ENCODE measurements at places on chromosomes 5 and 9. TPM values are rescaled to one million over a fixed set of nuclear protein-coding genes. Genes with fewer than 3 reads are reported as not detected.

DNA sequence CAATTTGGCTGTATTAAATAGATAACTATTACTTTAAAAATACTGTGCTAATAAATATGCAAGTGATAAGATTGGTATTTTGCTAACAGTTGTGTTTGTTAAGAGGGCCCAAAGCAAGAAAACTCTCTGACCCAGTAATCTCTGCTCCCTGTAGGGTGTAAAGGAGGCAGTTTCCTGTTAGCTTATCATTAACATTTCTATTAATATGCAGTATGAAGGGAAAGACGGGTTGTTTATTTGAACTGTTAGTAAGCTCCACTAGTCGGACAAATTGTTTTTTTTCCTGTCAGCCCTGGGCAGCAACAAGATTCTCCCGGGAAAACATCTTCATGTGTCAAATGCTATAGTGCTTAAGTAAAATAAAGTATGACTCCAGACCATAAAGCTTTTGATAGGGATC lies 35.6 kb downstream of the ERP44 start:
- DNase-seq, result no peak

- DNase-seq, result no peak
These were observed 181.6 kb upstream of the FST start for GRCh38 chr5:53298841-53299240.

The ANKRD18A gene
- total RNA-seq, result 2.2 TPM

The GPRIN1 gene
- total RNA-seq, result 5.9 TPM

- DNase-seq, result no peak
These were observed 9.3 kb downstream of the BAAT start for GRCh38 chr9:101375546-101375945.

DNA sequence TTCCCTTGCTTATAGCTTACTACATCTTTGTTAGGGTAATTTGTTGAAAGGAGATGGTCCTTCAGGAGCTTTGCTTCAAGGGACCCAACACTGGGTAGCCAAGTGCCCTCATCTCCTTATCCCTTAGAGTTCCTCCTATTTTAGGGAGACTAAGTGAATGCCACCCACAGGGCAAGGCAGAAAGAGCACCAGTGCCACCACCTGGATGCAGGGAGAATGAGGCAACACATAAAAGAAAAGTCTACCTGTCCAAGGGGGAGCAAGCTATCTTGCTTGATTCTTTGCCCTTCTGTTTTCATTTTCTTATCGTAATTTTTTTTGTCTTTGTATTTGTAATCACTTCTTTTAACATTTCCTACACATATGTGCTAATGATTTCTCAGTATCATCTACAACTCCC lies 205.5 kb downstream of the NPR3 start:
- no peak for DNase-seq

DNA sequence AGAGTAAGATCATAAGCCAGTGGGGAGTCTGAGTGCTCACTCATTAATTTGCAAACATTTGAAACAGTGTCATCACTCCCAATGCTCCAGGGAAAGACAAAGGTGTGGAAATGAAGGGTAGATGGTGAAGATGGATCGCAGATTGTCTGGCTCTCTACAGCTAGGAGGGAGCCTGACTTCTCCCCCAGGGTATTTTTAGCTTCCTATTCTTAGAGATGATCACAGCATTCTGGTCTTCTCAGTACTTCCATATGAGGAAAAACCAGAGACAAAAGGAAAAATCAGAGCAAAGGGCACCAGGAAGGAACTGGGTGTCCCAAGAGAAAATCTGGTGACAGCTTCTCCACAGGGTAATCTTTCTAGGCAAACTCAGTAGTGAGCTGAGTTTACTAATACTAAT lies 401.9 kb upstream of the GRIA1 start:
- DNase-seq, result no peak

The AK3 gene
- total RNA-seq, result 69.1 TPM

- DNase-seq, result no peak
These were observed 14.9 kb downstream of the MEGF10 start for GRCh38 chr5:127305493-127305892.

- DNase-seq, result no peak
These were observed 78.3 kb upstream of the ORM1 start for GRCh38 chr9:114244570-114244969.

GRCh38 chr5:7852988-7853387 lies 2.1 kb upstream of the CFAP90 start:
- no peak for DNase-seq

GRCh38 chr9:118028225-118028624 lies 324.0 kb downstream of the TLR4 start:
- no peak for DNase-seq

The GABRA1 gene
- not detected for total RNA-seq

The CARD6 gene
- total RNA-seq, result 0.74 TPM

GRCh38 chr9:114709636-114710035 lies 27.6 kb upstream of the TEX48 start:
- no peak for DNase-seq

The SLC36A2 gene
- total RNA-seq, result not detected

DNA sequence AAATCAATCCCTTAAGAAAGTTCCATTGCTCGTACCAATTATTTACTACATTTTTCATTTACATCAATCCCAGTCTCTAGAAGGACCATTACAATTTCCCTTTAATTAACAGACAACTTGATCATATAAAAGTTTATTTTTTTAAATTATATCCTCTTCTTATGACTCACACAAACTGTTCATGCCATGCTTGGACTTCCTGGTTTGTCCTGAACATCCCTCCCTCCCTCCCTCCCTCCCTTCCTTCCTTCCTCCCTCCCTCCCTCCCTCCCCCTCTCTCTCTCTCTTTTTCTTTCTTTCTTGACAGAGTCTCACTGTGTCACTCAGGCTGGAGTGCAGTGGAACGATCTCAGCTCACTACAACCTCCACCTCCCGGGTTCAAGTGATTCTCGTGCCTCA lies 11.6 kb upstream of the CLTB start:
- no peak for DNase-seq

The ZCCHC10 gene
- total RNA-seq, result 23.1 TPM

GRCh38 chr9:110065532-110065931 lies 142.4 kb downstream of the C9orf152 start:
- DNase-seq, result no peak

The ATP10B gene
- 1.7 TPM for total RNA-seq

- no peak for DNase-seq
These were observed 137.4 kb downstream of the GAS1 start for GRCh38 chr9:86809759-86810367.

The IL33 gene
- not detected for total RNA-seq

DNA sequence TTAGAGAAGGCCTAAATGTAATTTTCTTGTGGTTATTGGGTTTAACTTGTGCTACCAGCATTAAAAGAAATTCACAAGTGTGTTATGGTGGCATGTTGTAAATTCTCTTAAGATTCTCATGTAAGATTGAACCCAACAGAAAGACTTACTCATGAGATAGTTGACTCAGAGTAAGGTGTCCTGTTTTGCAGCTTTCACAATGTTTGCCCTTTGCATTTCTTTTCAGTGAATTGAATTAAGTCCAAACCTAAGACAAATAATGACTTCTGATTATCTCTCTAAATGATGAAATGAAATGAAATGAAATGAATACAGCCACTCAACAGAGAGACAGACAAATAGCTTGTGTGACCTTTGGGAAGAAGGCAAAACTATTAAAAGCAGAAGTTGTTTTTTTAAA lies 1696.9 kb upstream of the WWC1 start:
- DNase-seq, result no peak

The IQGAP2 gene
- total RNA-seq, result 17.2 TPM

DNA sequence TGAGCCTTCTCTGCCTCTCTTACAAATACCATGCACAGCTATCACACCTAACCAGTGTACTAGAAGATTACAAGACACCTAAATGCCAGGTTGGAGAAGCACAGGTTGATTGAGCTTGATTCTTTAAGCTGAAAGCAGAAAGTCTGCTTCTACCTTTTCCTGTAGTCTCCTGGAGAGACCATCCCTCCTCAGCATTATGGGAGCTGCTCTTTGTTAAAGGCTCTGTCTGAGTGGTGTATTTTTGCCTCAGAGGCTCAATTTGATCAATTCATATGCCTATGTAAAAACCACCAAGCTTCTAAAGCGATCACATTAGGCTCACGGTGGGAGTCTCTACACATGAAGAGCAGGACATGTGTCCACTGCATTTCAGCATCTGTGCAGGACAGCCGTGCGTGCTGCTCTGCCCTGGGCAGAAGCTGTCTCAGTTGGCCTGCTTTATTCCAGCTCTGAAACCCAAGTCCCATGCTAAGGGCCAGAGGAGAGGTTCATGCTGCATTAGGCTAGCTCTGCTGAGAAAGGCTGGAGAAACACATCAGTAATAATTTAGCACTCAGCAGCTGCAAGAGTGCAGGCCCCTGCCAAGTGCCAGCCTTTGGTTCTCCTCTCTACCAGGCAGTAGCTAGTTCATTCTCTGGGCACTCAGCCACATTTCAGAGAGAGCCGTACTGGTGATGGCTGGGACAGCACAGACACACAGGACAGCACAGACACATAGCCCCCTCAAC lies 41.7 kb downstream of the TMEM167A start:
- DNase-seq, result no peak

DNA sequence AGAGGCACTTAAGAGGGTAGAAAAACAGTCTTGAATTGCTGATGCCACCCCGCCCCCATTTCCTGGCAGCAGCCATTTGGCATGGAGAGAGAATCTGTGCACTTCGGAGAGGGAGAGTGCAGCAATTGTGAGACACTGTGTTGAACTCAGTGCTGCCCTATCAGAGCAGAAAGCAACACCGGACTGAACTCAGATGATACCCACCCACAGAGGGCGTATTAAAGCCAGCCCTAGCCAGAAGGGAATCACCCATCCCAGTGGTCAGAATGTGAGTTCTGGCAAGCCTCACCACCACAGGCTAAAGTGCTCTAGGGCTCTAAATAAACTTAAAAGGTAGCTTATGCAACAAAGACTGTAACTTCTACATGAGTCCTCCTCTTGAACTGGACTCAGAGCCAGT lies 88.4 kb upstream of the RGS7BP start:
- no peak for DNase-seq

GRCh38 chr5:1241509-1242080 lies 16.4 kb downstream of the SLC6A18 start:
- DNase-seq, result no peak

GRCh38 chr5:176734756-176735342 lies 75.5 kb upstream of the UNC5A start:
- DNase-seq, result no peak

DNA sequence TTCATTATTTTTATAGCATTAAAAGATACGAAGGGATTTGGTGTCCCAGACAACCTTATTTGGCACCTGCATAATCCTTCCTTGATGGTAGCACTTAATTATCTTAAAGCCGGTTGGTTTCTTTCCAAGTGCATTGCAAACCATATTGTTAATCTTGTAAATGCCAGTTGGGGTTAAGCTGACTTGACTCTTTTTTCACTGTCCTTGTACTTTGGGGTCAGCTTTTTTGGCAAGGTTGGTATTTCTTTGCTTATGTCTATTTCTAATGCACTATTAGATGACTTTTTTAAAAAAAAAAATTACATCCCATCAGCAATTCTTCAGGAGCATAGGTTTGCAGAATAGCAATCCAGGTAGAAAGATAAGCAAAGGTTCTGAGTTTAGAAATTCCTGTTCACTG lies 466.8 kb upstream of the TLE4 start:
- DNase-seq, result no peak
